ENCODE measurements at places on chromosomes 16 and 17. TPM values are rescaled to one million over a fixed set of nuclear protein-coding genes. Genes with fewer than 3 reads are reported as not detected.

DNA sequence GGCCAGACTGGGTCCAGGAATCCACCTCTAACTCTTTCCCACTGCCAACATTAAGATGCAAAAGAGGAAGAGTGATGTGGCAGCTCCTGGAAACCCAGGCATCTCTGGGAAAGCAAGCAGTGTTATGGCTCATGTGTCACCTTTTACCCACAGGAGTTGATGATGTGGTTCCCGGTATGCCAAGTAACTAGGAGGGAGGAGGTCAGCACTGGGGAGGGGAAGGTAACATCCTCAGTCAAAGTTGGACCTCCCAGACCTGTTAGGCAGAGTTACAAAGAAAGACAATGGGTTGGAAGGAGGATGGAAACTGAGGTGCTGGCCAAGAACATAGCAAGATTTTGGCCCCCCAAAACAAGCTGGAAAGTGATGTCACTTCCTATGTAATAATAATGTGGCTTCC is 11.4 kb downstream of the KRABD2 start:
- peaks cover 12% of the 10 kb centered on the region for H3K36me3 ChIP-seq
- peaks cover 42% of the 10 kb centered on the region for H3K4me1 ChIP-seq
- DNase-seq: no peak

DNA sequence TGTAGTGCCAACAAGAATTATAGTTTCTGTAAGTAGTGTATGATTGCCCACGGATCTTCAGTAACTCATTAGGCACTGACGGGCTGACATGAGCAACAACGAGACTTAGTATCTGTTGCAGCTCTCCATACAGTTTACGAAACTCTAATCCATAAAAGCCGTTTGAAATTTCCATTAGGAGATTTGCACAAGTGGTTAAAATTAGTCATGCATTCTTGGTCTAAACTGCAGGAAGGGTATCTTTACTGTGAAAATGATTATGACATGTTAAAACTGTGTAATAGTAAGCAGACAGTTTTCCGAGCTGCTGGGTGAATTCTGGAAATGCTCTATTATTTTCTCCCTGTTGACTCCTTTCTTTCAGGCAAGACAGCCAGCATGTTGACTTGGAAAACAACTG is 605.0 kb downstream of the WWOX start:
- H3K36me3 ChIP-seq: no peaks in the 10 kb centered on the region
- DNase-seq: no peak
- no peak overlapping the region for H3K27ac ChIP-seq

The KRT31 gene
- total RNA-seq: not detected

GRCh38 chr16:74033441-74033995 is 263.1 kb upstream of the PSMD7 start:
- H3K27ac ChIP-seq: no peak overlapping the region
- no peaks in the 10 kb centered on the region for H3K4me1 ChIP-seq
- no peak for DNase-seq
- H3K4me3 ChIP-seq: no peak overlapping the region
- no peaks in the 10 kb centered on the region for H3K27me3 ChIP-seq

DNA sequence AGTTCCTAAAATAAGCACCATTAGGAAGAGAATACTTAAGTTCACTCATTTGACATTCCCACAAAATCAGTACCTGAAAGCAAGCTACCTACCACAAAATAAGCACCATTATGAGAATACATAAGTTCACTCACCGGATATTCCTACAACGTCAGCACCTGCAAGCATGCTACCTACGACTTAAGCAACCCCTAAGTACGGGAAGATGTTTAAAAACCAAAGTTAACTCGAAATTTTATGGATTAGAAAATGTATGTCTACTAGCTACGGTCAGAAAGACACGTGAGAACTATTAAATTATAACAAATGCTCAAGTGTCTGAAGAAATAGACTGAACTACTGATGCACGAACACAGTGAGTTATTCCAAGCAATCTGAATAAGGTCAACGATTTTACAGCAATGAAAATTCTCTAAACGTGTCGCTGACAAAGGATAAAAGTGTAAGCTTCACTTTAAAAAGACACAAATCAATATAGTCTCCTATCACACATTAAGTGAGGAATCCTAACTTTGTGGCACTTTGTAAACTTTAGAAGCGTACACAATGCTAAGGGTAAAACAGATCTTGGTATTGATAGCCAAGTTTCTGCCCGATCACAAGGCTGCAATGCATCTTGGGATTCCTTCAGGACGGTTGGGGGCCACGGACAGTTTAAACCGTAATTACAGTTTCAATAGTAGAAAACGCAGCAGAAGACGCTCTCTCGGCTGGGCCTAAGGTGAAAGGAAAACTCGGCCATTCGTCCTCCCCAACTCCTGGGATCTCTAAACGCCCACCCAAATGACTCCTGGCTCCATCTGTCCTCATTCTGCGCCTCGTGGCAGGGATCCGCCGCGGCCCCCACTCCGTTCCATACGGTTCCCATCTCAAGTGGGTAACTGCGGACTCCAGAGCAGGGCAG is 1.3 kb downstream of the GSPT1 start:
- no peaks in the 10 kb centered on the region for H3K36me3 ChIP-seq
- H3K27ac ChIP-seq: peak overlapping the region; percentile 77
- no peaks in the 10 kb centered on the region for H3K27me3 ChIP-seq
- H3K4me3 ChIP-seq: peak overlapping the region; percentile 93
- peak; percentile 74 for DNase-seq
- H3K4me1 ChIP-seq: peaks cover 45% of the 10 kb centered on the region

GRCh38 chr17:8060274-8060673 is 21.4 kb downstream of the ALOX15B start:
- H3K4me3 ChIP-seq: no peak overlapping the region
- peaks cover 75% of the 10 kb centered on the region for H3K27me3 ChIP-seq
- H3K4me1 ChIP-seq: peaks cover 13% of the 10 kb centered on the region
- no peaks in the 10 kb centered on the region for H3K36me3 ChIP-seq
- peak; percentile 94 for DNase-seq
- H3K27ac ChIP-seq: no peak overlapping the region

The CRYBA1 gene
- total RNA-seq: not detected

GRCh38 chr17:39599004-39599664 is 8.6 kb downstream of the NEUROD2 start:
- no peak overlapping the region for H3K4me3 ChIP-seq
- H3K4me1 ChIP-seq: no peaks in the 10 kb centered on the region
- H3K27ac ChIP-seq: no peak overlapping the region

The RNF213 gene
- 143 TPM for total RNA-seq

DNA sequence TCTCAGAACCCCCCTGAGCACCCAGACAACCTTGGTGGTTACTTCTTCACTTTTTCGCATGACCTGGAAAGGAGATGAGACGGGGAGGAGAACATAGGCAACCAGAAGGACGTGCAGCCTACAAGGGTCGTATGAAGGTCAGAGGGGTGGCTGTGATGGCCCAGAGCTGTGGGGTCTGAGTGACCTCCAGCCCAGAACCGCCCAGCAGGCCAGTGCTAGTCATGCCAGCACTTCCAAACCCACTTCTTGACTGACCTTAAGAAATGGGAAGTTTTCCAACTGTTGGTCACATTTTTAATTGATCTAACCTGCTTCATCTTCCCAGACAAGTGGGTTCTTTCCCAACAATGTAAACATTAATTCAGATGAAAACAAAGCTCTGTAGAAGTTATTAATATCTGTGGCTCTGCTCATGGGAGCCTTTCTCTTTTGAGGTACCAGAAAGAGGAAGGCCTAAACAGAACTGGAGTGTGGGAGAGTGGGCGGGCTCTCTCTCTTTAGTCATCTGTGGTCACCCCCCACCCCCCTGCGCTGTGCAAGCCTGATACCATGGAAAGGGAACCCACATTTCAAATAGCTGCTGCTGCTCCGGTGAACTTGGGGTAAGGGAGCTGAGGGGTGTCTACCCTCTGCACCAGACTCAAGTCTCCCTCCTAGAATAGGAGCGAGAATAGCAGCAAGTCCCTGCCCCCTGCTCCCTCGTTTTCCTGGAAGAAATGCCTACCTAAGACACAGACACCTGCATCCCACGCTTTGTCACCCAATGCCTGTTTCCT is 101.6 kb downstream of the RAB11FIP4 start:
- no peaks in the 10 kb centered on the region for H3K36me3 ChIP-seq
- peaks cover 57% of the 10 kb centered on the region for H3K27me3 ChIP-seq
- H3K4me1 ChIP-seq: no peaks in the 10 kb centered on the region
- peak; percentile 72 for DNase-seq
- H3K4me3 ChIP-seq: no peak overlapping the region

DNA sequence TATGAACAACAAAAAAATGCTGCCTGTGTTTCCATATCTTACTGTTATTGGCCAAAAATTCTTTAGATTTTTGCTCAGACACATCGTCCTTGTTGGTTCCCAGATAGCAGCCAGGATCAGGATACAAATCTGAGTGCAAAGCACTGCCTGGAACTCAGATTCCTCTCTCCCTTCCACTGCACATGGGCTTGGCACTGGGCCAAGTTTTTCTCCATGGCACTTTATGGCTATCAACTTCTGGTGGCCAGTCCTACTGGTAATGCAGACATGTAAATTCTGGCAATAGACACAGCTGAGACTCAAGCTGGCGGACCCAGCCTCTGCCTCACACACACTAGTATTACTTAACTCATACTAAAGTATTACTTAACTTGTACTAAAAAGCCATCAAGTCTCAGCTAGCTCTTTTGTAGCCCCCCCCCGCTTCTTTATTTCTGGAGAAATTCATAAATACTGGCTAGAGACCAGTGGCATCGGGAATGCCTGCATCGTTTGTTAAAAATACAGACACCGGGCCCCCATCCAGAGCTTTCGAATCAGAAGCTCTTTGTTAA is 181.2 kb upstream of the COX10 start:
- no peaks in the 10 kb centered on the region for H3K36me3 ChIP-seq
- DNase-seq: no peak
- no peak overlapping the region for H3K4me3 ChIP-seq
- no peak overlapping the region for H3K27ac ChIP-seq

DNA sequence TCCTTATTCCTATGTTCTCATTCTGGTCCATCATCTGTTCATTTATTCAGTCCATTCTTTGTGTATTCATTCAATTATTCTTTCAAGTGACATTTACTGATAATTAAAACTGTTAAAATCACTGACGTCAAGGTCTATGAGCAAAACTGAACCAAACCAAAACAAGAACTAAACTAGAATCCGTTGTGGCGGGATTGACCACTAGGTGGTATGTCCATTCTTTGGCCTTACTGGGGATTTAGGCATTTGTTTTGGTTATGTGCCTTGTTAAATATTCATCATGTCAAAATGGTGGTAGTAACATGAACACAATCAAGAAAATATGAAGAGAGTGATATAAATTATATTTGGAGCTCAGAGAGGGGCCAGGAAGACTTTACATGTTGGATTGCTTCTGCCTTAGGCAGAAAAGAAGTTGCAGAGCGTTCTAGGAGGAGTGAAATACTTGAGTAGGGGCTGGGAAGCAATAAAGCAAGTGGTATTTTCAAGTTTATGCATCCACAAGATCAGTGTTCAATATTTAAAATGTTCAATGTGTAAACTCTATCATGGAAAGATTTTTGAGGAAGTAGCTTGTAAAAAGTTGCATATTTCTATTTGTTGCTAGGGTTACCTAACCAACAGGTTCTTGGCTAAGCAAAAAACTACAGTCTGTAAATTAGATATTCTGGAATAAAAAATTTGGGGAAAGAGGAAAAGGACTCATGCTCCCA is 129.0 kb downstream of the CDH13 start:
- peak overlapping the region; percentile 31 for H3K27ac ChIP-seq
- no peaks in the 10 kb centered on the region for H3K27me3 ChIP-seq
- no peak overlapping the region for H3K4me3 ChIP-seq
- H3K4me1 ChIP-seq: peaks cover 22% of the 10 kb centered on the region
- no peak for DNase-seq

DNA sequence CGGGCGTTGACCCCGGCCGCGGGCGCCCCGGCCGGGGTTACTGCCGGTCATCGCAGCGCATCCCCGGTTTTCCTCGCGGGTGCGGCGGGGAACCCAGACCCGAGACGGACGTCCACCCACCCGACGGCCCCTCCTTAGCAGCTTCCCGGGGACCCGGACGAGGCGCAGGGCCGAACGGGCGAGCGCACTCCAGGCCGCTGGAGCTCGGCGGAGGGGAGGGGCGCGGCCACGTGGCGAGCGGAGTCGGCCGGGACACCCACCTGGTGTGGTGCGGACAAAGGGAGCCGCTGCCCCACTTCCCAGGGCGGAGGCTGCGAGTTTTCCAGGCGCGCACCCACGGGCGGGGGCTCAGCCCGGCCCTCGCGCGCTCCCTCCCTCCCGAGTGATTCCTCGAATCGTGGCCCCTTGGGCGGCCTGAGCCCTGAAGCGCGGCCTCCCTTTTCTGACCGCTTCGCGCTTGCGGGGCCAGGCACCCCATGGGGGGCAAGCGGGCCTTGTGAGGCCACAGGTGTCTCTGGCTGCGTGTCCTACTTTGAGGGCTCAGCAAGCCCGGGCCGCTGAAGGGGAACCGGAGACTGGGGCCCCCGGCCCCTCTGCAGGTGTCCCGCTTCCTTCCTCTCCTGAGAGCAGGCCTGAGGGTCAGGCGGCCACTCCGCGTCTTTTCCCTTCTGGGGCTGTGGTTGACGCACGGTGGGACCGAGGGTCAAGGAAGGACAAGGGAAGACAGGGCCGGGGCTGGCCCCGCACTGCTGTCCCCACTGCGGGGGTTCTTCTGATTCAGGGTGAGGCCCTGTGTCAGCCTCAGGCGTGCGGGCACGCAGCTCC is 1.1 kb upstream of the FASN start:
- no peaks in the 10 kb centered on the region for H3K27me3 ChIP-seq
- peaks cover 17% of the 10 kb centered on the region for H3K4me1 ChIP-seq
- H3K36me3 ChIP-seq: peaks cover 16% of the 10 kb centered on the region
- peak overlapping the region; percentile 73 for H3K4me3 ChIP-seq
- no peak for DNase-seq

DNA sequence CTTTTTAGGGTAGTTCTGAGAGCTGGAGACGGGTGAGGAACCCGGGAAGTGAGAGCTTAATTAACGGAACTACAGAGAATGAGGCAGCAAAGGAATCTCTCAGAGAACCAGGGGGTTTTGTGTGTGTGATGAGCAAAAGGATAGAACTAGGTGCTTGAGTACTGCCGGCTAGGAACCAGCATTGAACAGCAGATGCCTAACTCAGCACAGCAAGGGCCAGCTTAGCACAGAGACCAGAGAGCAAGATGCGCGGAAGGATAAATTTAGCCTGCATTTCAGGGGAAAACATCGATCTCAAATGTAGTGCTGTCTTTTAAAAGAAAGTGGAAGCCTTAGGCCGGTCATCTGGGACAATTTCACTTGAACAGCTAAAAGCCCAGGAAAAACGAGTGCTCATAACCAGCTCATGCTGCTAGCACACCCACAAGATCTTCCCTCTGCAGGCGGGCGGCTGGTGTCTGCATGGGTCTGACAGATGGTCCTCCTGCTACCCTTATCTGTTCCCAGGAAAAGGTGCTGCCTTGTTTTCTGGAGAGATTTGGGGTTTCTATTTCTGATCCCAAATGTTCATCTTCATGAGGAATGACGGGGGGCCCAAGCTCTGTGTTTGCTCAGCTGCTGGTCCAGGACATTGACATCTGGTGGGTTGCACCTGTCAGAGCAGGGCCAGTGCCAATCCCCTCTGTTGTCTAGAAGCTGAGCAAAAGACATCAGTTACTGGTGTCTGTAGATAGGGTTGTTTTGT is 103.9 kb downstream of the SOCS1 start:
- H3K36me3 ChIP-seq: no peaks in the 10 kb centered on the region
- H3K27me3 ChIP-seq: no peaks in the 10 kb centered on the region
- no peak overlapping the region for H3K4me3 ChIP-seq
- H3K27ac ChIP-seq: no peak overlapping the region
- DNase-seq: peak; percentile 30
- H3K4me1 ChIP-seq: peaks cover 7% of the 10 kb centered on the region
